ENCODE measurements at places on chromosomes 2 and 18. TPM values are rescaled to one million over a fixed set of nuclear protein-coding genes. Genes with fewer than 3 reads are reported as not detected.

The GATA6 gene
- total RNA-seq = 9.8 TPM

The NTSR2 gene
- not detected for total RNA-seq

The ZSCAN30 gene
- 9.8 TPM for total RNA-seq

The OTOF gene
- not detected for total RNA-seq

The SMC6 gene
- total RNA-seq = 13.4 TPM

The TMEM163 gene
- not detected for total RNA-seq

The VSNL1 gene
- 1.0 TPM for total RNA-seq

The LRRC30 gene
- total RNA-seq = not detected

The PAX3 gene
- total RNA-seq = not detected

The PLA2R1 gene
- total RNA-seq = 1.5 TPM

The USP40 gene
- 15.5 TPM for total RNA-seq

The PLEKHH2 gene
- total RNA-seq = 1.2 TPM

The NOSTRIN gene
- not detected for total RNA-seq

The CROCC2 gene
- total RNA-seq = not detected

Data from bronchus fibroblast of lung (primary cell).